ENCODE measurements at places on chromosomes 12 and 14.

DNA sequence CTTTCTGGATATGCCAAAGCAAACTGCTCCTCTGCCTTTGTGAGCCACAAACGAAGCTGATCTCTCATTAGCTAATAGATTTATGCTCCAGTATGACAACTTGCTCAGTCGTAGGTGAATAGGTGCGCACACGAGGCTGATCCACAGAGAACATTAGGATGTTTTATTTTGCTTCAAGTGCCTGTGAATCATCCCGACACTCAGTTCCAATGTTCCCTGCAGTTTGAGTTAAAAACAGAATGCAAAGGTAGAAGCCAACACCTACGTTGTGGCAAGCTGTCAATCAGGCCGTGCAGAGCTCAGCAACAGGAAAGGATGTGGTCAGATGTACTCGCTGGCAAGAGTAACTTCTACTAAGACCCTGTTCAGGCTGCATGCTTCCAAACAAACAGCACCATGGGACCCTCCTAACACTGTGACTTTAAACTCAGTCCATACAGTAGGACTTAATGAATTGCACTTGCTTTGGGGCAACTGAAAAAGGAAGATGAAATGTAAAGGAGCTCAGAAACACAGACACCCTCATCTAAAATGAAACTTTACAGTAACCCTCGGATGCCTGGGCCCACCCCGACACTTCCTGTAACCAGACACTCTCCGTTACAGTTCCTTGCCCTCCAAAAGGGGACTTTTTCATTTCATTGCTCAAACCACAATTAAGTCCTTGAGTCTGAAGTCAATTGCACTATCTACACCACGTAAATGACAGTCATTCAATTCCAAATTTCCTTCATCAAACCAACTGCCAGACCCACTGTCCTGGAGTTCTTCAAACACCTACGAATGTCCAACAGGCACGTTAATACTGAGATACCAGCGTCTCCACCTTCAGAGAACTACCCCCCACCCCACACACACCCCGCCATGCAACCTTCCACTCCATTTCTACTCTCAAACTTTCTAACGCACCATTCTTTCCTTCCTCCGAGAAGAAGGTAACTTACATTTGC lies 1.6 kb downstream of the CCDC88C start:
- no peak for DNase-seq

DNA sequence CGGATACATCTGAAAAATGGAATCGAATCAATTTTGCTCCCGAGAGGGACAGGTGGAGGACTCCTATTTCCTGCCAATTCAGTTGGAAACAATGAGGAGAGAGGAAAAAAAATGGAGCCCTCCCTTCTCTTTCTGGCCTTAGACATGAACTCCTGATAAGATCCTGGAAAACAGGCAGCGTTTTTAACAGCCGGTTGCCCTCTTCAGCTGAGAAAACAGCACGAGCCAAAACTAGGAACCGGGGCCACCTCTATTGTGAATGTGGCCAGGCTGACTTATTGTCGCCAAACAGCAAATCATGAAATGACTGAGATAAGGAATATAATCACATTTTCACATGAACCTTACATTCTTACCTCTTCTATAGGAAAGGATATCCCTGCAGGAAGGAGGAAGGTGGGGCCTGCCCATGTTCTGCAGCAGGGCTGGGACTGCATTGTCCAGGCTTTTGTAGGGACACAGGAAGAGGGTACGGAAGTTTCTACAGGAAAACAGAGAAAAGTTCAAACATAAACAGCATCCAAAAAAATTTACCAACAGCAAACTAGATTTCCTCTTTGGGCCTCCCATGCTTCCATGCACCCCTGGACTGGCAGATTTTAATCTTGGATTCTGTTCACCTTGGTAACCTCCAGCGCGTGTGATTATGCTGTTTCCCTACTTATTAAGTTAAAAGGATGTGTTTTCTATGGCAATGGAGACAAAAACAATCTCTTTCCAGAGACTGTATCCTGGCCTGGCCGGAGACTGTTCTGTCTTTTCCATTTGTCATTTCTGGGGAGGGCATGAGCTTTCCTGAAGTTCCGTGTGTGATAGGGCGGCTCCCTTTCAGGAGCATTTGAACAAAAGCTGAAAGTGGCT lies 29.0 kb upstream of the ELK3 start:
- no peak for DNase-seq

- no peak for DNase-seq
These were observed 111.1 kb downstream of the KITLG start for GRCh38 chr12:88469154-88469553.

DNA sequence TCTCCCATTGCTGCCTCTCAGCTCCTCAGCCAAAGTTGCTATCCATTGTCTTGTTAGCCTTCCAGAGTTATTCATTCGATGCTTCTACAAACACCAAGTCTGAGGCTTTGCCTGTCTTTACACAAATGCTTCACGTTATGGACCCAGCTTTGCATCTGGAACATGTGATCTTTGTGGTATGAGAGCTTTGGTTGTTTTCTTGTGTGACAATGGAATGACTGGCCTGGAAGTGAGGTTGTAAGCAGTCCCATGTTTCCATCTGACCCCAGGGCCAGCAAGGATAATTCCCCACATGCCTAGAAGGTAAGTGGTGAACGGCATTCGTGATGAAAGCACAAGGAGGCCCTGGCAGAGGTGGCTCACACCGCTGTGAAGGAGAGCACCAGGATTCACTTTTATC lies 866.7 kb upstream of the TMEM132C start:
- no peak for DNase-seq

GRCh38 chr12:94596596-94596995 lies 53.8 kb downstream of the TMCC3 start:
- DNase-seq = no peak

DNA sequence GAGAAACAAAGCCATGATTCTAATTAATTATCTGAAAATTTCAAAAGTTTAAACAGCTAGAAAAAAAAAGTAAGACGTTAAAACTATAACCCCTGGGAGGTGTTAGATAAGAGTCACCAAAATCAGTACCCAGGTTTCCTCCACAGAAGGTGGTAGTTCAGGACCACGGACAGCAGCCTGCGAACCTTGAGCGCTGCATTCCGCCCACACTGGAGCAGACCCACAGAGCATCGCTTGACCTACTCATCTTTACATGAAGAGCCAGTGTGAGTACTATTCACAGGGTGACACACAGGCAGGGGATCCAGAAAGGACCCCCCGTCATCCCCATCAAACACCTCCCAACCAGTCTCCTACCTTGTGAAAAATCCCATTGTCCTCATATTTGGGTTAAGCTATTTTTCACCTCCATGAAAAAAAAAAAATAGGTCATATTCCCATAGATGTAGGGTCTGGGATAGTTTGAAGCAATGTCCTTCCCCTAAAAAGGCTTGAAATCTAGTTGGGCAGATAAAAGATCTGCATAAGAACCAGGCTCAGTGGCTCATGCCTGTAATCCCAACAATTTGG lies 8.8 kb upstream of the CHGA start:
- no peak for DNase-seq

GRCh38 chr12:109201496-109201885 lies 85.1 kb downstream of the ACACB start:
- no peak for DNase-seq

GRCh38 chr14:46233786-46234185 lies 417.8 kb downstream of the RPL10L start:
- no peak for DNase-seq

- no peak for DNase-seq
These were observed 19.3 kb upstream of the MMP17 start for GRCh38 chr12:131808744-131809371.

GRCh38 chr12:68327896-68328295 lies 4.3 kb downstream of the MDM1 start:
- no peak for DNase-seq

GRCh38 chr14:32565256-32565655 lies 236.2 kb downstream of the AKAP6 start:
- DNase-seq = no peak

GRCh38 chr12:52149182-52149641 lies 42.6 kb downstream of the KRT80 start:
- no peak for DNase-seq

DNA sequence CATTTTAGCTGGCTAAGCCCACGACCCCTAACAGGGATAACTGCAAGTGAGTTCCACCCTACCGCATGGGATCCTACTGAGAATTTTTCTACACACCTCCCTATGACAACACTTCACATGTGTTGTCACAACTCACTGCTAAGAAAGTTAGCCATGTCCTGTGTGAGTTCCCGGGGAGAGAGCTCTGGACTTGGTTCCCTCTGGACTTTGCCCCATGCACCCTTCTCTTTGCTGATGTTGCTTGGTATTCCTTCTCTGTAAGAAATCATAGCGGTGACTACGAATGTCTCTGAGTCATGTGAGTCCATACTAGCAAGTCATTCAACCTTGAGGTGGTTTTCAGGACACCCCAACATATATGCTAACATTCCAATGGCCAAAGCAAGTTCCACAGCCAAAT lies 9.5 kb upstream of the CDKN3 start:
- no peak for DNase-seq

DNA sequence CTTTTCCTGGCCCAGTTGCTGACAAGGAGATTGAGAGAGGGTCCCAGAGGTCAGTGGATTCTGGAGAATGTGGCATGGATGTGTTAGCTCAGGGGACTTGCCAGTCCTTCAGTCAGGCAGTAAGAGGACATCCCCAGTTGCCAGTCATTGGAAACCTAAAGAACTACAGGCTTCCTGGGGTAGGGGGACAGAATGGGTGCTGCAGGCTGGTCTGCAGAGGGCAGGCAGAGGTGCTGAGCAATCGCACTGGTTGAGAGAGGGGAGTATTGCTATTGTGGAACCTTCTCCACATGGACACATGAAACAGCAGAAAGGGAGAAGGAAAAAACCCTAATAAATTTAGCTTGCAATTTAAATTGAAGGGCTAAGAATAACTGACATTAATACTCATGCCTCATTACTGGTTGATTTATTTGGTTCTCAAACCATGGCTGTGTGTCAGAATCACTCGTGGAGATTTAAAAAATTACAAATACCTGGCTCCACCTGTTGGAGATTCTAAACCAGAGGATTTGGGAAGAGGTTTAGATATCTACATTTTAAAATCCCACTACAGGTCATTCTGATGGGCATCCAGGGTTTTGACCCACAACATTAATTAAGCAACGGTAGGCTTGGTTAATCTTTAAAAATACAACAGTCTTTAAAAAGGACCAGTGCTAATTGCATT lies 71.2 kb upstream of the SLC38A2 start:
- DNase-seq = no peak

DNA sequence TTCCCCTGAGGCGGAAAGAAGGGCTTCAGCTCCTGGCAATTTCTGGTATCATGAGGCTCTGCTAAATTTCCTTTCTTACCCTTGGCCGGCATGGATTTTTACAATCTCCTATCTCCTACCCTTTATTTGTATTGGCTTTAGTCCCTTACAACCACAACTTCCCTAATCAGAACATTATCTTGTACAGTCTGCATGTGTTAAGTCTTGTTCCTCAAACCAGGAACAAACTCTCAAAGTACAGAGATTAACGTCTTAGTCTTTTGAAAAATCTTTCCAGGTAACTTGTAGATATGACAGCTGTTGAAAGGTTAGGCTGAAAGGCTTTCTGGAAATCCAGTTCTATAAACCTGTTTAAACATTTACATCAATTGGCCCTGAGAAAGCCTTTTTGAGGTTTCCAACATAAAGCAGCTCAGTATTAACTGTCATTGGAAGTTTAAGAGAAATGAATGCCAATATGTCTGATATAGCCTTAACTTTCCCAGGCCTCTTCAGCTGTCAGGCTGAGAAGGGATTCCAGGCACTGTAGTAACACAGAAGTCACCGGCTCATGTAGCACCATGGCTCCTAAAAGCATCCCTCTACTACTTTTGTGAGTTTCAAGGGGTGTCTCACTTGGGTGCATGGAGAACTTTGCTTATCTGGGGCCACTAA lies 360.5 kb downstream of the FUT8 start:
- no peak for DNase-seq

- no peak for DNase-seq
These were observed 211.8 kb downstream of the LRRK2 start for GRCh38 chr12:40436564-40436963.

DNA sequence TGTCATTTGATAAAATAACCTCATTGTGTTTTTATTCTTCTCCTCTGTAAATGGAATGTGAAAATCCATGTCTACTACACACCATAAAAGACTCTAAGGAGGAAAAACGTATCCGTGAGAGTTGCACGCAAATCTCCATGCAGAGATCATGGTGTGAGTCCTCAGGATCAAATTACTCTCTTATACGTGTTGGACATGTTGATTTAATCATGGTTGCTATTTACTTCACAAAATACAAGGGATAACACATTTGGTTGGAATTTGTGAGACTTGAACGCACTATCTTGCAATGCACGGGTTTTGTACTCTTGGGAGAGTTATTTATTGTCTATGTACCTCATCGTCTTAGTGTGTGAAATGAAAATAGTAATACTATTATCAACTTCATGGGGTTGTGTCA lies 128.0 kb upstream of the RASSF8 start:
- DNase-seq = no peak

GRCh38 chr14:52061390-52061789 lies 7.5 kb downstream of the NID2 start:
- DNase-seq = no peak

DNA sequence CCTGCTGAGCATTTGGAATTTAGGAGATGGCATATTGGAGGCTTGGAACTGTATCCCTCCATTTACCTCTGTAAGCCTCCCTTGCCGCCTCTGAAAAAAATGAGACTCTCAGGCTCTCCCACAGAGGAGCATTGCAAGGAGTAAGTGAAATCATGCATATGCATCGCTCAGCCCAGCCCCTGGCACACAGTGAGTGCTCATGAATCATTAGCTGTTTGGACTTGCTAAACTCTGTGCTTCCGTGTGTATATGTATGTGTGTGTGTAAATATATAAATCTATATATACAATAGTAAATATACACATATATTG lies 17.1 kb upstream of the TBX3 start:
- no peak for DNase-seq

DNA sequence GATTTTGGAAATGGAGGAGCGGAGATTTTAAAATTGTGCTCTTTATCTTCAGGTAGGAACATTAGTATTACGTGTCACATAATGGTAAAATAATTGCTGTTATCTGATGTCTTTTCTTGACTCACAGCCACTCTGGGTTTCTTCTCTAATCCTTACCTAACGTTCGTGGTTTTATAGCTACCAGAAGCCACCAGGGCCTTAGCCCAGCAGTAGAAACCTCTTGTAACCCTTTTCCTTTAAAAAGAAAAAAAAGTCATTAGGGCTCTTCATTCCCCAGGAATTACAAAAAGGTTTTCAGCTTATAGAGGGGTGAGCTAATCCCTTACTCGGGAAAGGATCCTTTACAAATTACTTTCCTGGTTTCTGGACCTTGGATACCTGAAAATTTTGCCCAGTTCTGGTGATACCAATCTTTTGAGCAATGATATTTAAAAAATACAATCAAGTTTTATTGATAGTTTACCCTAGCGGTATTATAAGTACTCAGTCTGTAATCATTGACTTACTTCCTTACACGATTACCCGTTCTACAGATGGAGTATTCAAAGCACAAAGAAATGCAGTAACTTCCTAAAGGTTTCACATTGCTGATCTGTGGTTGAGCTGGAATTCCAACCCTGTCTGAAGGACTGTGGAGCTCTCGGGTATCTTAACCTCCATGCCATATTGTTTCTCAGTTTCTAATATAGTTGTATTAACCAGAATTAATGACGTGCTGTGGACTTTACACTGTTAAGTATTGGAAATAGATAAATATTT lies 1.6 kb downstream of the GABARAPL1 start:
- no peak for DNase-seq

Measured in right atrium auricular region (tissue), 2 donors.